ENCODE measurements at places on chromosomes 7 and 10.

DNA sequence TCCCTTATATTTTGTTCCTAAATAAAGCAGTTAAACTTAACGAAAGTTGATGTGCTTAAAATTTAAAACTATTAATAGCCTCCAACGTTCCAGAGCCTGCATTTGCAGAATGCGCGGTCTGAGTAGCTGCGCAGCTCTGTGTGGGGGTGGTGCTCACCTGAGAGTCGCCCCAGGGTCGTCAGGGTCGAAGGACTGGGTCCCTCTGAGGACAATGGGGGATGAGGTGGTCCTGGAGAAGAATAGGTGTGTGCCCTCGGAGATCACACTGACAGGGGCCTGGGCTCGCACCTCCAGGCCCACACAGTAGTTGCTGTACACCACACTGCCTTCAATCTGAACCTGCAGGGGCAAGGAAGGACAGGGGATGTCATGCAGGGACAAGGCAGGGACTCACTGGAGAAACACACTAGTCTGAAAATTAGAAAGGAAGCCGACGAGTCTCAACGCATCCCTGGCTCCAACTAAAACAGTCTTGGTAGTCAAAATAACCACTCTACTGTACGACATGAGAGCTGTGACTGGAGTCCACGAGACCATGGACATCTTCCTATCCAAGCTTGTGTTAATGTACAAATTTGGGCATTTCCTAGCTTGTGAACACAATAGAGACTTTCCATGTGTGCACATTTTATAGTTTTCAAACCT is 54.4 kb downstream of the PKD1L1 start:
- DNase-seq: no peak

GRCh38 chr7:85614684-85615083 is 427.8 kb upstream of the SEMA3D start:
- DNase-seq: no peak

GRCh38 chr10:21724687-21725367 is 190.8 kb downstream of the MLLT10 start:
- peak; percentile 99 for DNase-seq

GRCh38 chr10:12500381-12501303 is 151.3 kb downstream of the CAMK1D start:
- no peak for DNase-seq

GRCh38 chr10:17882557-17882956 is 69.2 kb upstream of the SLC39A12 start:
- no peak for DNase-seq

DNA sequence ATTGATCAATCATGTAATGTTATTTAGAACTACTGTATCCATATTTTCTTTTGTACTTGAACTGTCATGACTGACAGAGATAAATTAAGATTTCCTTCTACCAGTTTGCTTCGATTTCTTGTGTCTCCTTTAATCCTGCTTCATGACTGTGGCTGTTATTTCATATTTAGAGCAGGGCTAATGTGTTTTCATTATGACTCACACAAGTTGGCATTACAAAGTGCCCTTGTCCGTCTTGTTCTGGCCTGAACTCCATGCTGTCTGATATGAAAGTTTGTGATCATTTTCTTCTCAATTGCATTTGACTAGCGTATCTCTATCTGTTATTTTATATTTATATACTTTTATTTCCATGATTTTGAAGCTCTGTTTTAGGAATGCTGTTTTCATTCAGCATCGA is 344.1 kb upstream of the PRKCQ start:
- peak; percentile 72 for DNase-seq

DNA sequence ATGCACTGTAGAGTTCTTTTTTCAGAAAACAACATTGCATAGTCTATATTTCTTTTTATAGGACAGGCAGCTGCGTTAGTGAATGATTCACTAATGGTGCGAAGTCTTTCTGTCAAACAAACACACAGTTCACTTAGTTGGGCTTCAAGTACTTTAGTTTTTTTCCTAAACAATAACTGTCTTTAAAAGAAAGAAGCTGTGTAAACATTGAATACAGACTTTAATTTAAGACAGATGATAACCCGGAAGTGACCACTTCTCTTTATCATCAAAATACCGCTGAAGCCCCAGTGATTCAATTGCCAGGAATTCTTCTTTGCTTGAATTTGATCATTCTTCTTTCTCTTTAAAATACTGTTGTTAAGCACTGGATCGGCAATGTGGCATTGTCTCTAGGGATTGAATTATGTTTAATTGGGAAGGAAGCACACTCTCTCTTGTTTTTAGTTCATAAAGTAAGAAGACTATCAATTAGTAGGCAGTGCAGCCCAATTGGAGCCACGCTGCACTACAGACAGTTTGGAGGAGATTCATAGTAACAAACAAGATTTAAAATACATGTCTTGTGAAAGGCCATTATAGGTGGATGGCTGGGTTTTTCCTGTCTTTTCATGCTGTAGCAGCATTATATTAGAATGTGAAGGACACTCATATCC is 30.4 kb downstream of the CNTNAP2 start:
- DNase-seq: no peak

DNA sequence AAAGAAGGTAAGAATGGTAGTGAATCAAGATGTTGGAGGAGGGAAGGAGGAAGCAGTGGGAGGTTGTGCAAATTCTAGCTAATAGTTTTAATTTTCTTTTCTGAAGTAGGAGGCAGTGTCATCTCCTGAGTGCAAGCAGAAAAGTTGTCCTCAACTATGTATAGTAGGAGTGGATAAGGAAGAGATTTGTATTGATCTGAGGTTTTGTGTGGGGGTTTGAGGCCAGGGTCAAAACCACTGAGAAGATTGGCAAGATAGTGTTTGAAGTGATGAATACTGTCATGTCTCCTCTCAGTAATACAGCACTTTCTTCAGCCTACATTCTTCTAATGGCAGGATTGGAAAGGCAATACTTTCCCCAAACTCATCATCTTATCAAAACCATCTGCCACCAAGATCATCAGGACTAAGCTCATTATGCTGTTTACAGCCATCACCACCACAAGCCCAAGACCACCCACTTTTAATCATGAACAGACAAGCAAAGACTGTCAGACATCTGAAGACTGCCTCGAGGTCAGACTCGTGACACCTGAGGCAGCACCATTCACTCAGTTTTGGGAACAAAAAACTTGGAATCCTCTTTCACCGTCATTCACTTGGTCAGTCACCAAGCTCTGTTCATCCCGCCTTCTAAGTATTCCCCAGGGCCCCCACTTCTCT is 1.5 kb upstream of the MIOS start:
- no peak for DNase-seq

DNA sequence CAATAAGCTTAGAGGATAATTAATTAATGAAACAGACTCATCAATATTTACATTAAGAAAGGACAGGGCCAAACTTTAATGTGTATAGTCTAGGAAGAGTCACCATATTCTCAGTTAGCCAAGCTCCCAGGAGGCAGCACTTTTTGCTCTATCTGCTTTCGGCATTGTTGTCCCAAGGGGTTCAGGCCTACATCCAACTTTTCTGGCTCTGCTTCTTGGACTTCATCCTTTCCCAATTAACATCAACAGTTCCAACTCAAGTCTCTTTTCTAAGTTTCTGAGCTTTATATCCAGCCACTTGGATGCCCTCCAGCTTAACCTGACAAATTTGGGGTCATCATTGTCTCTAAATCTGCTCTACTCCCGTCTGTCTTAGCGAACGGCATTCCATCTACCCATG is 42.8 kb downstream of the GLI3 start:
- DNase-seq: no peak

GRCh38 chr10:71776481-71776925 is 3.2 kb upstream of the VSIR start:
- DNase-seq: no peak

GRCh38 chr7:64990216-64990615 is 620 bp downstream of the ZNF117 start:
- DNase-seq: no peak

DNA sequence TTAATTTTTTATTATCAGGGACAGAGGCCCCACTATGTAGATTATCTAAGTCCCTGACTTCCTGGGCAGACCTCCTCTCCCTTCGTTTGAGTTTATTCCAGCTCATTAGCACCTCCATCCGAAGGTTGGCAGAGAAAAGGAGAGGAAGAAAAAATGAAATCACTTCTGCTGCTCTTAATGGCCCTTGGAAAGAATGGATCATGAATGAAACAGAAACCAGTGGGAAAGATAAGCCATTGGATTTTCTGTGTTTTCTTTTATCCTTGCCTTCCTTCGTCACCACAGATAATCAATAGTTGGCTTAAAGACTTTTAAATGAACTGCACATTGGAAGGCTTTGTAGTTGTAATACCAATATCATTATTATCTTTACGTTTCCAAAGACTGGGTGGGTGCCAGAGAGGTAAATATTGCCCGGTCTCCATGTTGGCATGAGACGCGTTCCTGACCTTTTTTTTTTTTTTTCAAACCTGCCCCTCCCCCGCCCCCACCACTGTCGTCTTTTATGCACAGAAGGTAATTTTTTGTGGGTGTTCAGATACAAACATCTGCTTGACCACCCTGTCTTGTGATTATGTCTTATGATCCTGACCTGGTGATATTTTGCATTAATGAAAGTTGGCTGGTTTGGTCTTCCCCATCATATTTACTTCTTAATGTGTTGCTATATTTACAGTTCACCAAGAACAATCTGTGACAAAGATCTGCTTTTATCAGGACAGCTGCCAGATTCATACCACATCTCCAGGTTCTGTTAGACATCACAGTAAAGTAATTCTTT is 116.8 kb downstream of the ARID5B start:
- no peak for DNase-seq

DNA sequence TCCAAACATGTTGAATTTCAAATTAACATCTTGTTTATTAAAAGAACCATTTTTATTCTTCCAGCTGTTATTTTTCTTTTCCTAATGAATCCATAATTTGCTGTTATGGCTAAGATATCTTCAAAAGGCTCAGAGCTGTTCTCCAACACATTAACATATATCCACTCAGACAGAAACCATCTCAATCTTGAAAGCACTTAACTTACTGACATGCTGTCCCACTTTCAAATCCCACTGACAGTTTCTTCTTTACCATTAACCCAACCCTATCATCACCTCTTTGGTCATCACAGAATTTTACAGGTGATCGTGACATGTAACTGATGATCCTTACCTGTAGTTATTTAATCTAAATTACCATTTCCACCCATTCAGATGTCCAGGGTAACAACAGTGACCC is 75.5 kb upstream of the AFAP1L2 start:
- DNase-seq: no peak

- DNase-seq: no peak
Measured at GRCh38 chr7:143848192-143848591, 53.8 kb downstream of the TCAF1 start.

GRCh38 chr7:43572516-43573049 is 10.3 kb upstream of the STK17A start:
- DNase-seq: peak; percentile 93

- peak; percentile 5 for DNase-seq
Measured at GRCh38 chr7:158650821-158651225, 53.8 kb downstream of the NCAPG2 start.

DNA sequence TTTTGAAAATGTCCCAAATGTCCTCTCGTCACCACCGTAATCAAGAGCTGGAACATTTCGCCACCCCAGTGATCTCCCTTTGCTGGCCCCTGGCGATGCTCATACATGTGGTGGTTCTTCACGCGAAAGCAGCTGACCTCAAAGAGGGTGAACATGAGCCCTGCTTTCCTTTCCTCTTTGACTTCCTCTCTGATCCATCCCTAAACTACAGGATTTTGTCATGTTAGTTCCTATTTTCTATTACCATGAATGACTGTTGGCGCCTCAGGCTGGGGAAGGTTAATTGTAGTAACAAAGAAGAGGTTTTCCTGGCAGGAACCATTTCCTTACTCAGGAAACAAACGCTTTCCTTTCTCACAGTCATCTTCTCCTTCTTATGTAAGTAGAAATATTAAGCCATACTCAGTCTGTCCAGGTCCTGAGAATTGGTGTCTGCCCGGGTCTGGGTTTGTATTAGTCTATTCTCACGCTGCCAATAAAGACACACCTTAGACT is 114.5 kb downstream of the INSYN2A start:
- DNase-seq: no peak

GRCh38 chr7:44151956-44152355 is 10.8 kb upstream of the MYL7 start:
- DNase-seq: no peak

- no peak for DNase-seq
Measured at GRCh38 chr10:43259213-43259991, 7.5 kb downstream of the RASGEF1A start.

- DNase-seq: no peak
Measured at GRCh38 chr7:75842836-75843446, 29.3 kb upstream of the CCL24 start.

GRCh38 chr7:131488361-131488760 is 68.1 kb downstream of the PODXL start:
- no peak for DNase-seq

- no peak for DNase-seq
Measured at GRCh38 chr7:100556541-100556940, 17.2 kb downstream of the SAP25 start.

GRCh38 chr10:80464557-80465450 is 10.7 kb downstream of the TSPAN14 start:
- no peak for DNase-seq

- no peak for DNase-seq
Measured at GRCh38 chr7:147438216-147438615, 1152.3 kb upstream of the C7orf33 start.

DNA sequence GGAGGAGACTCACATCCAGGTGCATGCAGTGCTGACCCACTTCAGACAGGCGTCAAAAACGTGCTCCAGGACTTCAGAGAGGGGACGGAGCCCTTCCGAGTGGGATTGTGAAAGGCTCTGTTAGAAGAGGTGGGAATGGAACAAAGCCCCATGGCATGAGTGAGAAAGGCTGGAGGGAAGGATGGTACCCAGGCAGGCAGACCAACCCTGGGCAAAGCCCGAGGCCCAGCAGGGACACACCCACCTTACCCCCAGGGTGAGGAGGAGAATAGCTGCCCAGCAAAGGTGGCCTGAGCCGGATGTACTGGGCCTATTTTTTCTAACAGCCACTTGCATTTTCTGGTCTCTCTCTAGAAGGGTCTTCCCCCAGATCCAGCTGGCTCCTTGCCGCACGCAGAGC is 14.8 kb downstream of the CHAT start:
- DNase-seq: no peak

- DNase-seq: no peak
Measured at GRCh38 chr10:111091833-111092232, 15.0 kb downstream of the ADRA2A start.

DNA sequence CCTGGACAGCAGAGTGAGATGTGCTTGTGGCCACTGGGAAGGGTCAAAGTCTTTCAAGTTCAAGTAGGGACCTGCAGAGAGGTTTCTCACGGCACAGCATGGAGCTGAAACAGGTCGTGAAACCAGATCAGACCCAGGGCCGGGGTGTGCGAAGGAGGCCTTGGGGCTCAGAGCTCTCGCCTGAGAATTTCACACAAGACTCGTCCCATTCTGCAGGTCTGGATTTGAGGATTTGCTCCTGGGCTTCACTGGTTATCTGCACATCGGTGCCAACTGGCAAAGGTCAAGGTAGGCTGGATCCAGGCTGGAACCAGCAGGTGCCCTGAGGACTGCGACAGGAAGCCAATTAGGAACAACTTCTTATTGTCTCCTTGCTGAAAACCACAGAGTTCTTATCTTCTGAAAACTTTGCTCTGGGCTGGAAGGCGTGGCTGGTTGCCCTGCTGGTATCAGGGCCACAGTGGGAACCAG is 24.0 kb upstream of the GTF2I start:
- DNase-seq: no peak
